ENCODE measurements at places on chromosomes 7 and 10.
A peak's percentile ranks its signal among the peaks of the same experiment; 100 is the strongest.

DNA sequence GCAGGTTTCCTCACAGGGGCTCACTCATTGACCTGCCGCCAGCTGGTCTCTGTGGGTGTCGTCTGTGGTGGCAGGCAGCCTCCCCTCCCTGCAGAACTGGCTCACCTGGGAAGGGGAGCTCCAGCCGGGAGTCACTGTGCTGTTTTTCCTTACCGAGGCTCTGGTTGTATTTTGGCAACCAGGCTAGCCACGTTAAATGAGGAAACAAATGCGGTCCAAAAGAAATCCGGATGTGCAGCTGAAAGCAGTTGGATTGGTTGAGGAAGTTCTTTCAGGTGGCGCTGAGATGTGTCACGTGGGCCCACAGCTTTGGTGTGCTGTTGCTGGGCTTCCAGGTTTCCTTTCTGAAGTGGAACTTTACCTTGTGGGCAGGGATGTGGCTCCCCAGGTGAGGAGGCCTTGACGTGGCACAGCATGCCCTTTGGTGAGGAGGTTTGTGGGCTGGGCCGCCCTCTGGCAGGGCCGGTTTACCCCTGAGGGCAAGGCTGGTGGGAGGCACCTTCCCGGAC lies 14.2 kb downstream of the MTURN start:
- no peak for DNase-seq

DNA sequence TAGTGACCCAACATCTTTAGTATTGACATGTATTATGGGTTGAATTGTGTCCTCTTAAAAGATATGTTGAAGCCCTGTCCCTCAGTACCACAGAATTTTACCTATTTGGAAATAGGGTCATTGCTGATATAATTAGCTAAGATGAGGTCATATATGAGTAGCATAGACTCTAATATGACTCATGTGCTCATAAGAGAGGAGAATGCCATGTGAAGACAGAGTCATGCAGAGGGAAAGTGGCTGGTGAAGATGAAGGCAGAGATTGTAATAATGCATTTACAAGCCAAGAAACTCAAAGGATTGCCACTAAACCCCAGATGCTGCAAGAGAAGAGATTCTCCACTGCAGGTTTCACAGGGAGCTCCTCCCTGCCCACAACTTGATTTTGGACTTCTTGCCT lies 496.4 kb downstream of the KIF20B start:
- no peak for DNase-seq

DNA sequence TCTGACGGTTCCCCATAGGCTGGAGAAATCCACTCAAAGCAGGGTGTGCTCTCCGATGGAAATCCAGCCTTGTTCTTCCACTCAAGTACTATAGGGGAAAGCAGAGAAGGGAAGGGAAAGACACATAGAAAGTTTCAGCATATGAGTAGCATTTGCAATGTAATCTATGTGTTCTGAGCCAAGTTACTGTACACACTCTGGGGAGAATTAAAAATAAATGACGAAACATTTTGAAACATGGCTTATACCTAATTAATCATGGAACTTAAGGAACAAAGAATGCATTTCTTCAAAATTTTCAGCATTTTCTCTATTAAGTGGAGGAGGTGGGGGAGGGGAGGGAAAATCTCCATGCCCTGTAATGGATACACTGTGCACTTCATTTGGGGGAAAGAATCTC lies 198.1 kb upstream of the HABP2 start:
- DNase-seq, result no peak

DNA sequence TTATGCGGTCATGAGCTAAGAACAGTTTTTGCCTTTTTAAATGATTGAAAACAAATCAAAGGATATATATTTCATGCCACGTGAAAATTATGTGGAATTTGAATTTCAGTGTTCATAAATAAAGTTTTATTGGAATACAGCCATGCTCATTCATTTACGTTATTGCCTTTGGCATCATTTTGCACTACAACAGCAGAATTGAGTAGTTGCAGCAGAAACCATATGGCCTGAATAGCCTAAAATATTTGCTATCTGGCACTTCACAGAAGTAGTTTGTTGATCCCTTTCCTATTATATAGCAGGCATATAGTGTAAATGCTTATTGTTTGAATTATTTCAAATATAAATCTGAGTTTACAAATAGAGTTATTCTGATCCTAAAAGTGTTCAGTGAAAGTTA lies 59.7 kb downstream of the AUTS2 start:
- DNase-seq, result no peak

GRCh38 chr10:96586419-96587263 lies at the start of gene TM9SF3:
TM9SF3 (minus strand) TSS chr10:96587012; CDS start chr10:96586835, 177 bp downstream.
- DNase-seq, result peak; percentile 75

- DNase-seq, result no peak
Measured at GRCh38 chr7:107865956-107866775, 24.8 kb upstream of the DLD start.
